Left lung (tissue), 14 donors: ENCODE measurements at places on chromosomes 4 and X. TPM values are rescaled to one million over a fixed set of nuclear protein-coding genes. Genes with fewer than 3 reads are reported as not detected.

- DNase-seq: no peak
- no peak overlapping the region for H3K27ac ChIP-seq
- no peak overlapping the region for H3K4me3 ChIP-seq
- H3K27me3 ChIP-seq: no peaks in the 10 kb centered on the region
- H3K4me1 ChIP-seq: peaks cover 7% of the 10 kb centered on the region
Observed at GRCh38 chr4:52838729-52839586, 23.2 kb upstream of the RASL11B start.

GRCh38 chr4:142334931-142335330, 511.2 kb downstream of the INPP4B start:
- no peak for DNase-seq
- H3K4me3 ChIP-seq: no peak overlapping the region
- H3K27ac ChIP-seq: no peak overlapping the region
- H3K27me3 ChIP-seq: no peaks in the 10 kb centered on the region
- no peaks in the 10 kb centered on the region for H3K36me3 ChIP-seq
- no peaks in the 10 kb centered on the region for H3K4me1 ChIP-seq

DNA sequence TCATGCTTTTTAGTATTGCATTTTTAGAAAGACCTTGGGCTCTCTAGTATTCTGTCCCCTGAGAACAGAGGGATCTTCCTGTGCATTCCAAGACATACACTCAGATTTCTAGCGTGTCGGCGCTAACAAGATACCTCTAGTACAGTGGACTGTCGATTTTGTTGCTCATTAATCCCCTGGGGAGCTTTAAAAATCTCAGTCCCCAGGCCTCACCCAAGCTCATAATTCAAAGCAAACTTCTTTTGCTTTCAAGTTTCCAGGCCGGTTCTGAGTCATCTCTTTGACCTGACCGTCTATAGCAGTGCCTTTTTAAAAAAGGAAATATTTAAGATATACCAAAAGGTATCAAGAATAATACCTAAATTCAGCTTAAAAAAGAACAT, 137.0 kb downstream of the AMMECR1 start:
- no peak overlapping the region for H3K4me3 ChIP-seq
- H3K27ac ChIP-seq: no peak overlapping the region
- H3K4me1 ChIP-seq: no peaks in the 10 kb centered on the region
- no peak for DNase-seq
- H3K27me3 ChIP-seq: no peaks in the 10 kb centered on the region
- H3K36me3 ChIP-seq: no peaks in the 10 kb centered on the region

- H3K4me3 ChIP-seq: no peak overlapping the region
- DNase-seq: no peak
- no peaks in the 10 kb centered on the region for H3K4me1 ChIP-seq
- no peaks in the 10 kb centered on the region for H3K27me3 ChIP-seq
Observed at GRCh38 chr4:130147641-130148040, 1051.7 kb downstream of the C4orf33 start.

DNA sequence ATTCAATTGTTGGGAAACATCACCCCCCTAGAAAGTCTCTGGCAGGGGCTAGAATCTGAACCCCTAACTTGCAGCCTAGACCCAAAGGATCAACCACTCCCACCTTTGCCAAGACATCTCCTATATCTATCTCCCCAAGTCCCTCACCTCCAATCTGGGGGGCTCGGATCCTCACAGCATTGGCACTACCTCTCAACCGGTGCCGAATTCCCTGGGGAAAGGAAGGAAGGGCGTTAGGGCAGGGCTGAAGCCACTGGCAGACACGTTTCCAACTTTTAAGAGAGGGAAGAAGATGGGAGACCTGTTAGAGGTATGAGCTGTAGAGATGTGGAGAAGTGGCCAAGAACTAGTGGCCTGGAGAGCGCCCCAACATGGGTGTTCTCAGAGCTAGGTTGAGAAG, 2.7 kb downstream of the TIMM17B start:
- H3K27ac ChIP-seq: no peak overlapping the region
- no peak for DNase-seq
- no peaks in the 10 kb centered on the region for H3K4me1 ChIP-seq
- H3K36me3 ChIP-seq: no peaks in the 10 kb centered on the region

DNA sequence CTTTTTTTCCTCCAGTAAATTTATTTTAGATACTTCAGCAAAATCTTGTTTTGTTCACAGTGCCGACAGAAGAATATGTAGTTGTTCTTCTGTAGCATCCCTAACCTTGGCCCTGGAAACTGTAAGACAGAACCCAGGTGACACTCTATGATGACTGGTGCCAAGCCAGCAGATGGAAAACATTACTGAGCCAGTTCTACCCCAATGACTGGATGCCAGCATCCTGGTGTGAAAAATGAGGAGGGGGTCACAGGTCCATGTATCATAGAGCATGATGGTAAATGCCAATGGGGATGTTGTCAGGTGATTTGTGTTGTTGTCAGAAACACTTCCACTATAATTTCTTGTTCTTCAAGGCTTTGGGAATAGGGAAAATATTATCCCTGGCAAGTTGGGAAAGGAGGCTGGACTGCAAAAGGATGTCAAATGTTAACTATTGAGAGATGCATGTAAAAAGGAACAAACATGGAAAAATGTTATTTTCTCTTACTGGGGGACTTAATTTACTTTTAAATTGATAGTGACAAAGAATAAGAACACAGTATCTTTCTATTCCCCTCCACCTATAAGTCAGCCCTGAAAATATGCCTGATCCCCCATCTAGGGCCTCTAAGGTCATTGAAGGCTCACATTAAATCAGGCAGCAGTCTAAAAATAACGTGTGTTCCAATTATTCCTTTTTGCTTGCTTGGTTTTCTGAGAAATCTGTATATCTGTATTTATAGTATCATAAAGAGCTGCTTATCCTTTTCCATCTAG, 159.8 kb downstream of the RASL11B start:
- H3K36me3 ChIP-seq: no peaks in the 10 kb centered on the region
- H3K4me3 ChIP-seq: no peak overlapping the region
- no peaks in the 10 kb centered on the region for H3K27me3 ChIP-seq
- DNase-seq: no peak

DNA sequence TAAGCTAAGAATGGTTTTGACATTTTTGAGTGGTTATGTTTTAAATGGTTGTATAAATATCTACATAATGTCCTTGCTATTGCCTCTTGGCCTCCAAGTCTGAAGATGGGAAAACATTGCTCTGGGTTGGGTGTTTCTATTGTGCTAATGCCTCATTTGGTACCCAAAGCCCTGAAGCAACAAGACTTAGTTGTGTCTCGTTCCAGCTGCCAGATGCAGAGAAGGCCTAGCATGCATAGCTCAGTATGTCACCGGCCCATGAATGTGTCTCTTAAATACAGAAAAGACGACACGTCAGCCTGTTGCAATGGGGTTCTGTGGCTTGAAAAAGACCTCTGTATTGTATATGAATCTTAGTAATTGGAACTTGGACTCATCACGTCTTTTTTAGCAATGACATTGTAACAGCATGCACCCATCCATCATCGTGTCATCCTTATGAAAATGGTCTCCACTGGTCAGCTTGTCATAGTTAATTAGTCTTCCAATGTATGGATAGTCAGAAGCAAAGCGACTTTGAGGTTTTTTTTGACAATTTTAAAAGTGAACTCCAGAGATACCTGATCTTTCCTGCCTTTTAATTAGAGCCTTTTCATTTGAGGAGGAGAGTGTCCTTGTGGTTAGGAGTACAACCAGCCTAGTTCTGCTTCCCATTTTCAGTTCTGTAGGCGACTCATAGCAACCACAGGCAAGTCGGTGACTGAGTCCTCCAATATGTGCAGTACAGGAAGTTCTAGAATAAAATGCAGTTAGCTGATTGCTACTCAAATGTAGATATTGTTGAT, 126.4 kb upstream of the GATB start:
- H3K36me3 ChIP-seq: no peaks in the 10 kb centered on the region
- H3K4me1 ChIP-seq: no peaks in the 10 kb centered on the region
- no peak overlapping the region for H3K4me3 ChIP-seq
- H3K27me3 ChIP-seq: no peaks in the 10 kb centered on the region

DNA sequence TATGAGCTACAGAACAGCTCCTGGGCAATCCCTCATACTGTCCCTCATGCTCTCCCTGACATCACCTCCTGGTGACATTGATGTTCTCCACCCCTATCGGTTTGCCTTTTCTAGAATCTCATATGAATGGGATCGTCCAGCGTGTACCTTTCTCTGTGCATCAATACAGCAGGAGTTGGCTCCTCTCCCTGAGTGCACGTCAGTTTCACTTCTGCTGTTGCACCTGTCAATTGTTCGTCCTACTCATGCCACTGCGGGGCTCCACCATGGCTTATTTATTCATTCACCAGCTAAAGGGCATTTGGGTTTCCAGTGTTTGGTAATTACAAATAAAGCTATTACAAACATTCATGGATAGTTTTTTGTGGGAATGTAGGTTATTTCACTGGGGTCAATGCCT, 269.1 kb upstream of the ZFP42 start:
- no peak for DNase-seq
- no peak overlapping the region for H3K4me3 ChIP-seq
- H3K27ac ChIP-seq: no peak overlapping the region

DNA sequence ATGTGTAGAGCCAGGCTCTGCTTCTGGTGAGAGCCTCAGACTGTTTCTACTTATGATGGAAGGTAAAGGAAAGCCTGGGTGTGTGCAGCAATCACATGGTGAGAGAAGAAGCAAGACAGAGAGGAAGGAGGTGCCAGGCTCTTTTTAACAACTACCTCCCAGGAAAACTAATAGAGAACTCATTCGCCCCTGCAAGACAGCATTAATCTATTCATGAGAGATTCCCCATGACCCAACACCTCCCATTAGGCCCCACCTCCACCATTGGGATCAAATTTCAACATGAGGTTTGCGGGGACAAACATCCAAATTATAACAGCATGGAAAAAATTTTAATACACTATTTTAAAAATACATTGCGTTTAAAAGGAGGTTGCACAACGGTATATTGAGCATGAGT, 24.7 kb upstream of the GRIA3 start:
- no peak overlapping the region for H3K27ac ChIP-seq
- H3K36me3 ChIP-seq: no peaks in the 10 kb centered on the region
- no peaks in the 10 kb centered on the region for H3K27me3 ChIP-seq
- DNase-seq: no peak
- H3K4me1 ChIP-seq: no peaks in the 10 kb centered on the region
- no peak overlapping the region for H3K4me3 ChIP-seq

DNA sequence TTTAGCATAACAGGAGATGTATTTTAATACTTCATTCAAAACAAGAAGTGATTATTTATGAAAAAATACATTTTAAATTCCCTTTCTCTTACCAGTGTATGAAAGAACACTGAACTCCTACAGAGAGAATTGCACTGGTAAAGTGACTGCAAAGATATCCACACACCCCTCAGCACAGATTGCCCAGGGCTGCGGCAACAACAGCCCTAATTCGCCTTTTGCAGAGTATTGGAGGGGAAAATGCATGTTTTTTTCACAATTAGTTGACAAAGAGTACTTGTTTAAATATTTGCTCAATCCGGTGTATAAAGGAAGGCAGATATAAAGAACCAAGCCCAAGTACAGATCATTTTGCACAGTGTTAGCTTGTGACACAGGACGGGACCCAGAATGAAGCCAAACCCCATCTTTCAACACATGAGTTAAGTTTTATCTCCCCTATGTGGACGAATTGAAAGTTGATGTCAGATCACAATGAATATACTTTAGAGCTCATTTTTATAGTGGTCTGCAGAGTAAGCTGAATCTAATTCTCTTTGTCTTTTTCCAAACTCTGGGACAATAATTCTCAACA, 551.4 kb upstream of the IGFBP7 start:
- H3K27ac ChIP-seq: no peak overlapping the region
- no peaks in the 10 kb centered on the region for H3K36me3 ChIP-seq
- DNase-seq: no peak

- DNase-seq: peak; percentile 28
- no peak overlapping the region for H3K4me3 ChIP-seq
- no peak overlapping the region for H3K27ac ChIP-seq
- no peaks in the 10 kb centered on the region for H3K4me1 ChIP-seq
- no peaks in the 10 kb centered on the region for H3K27me3 ChIP-seq
Observed at GRCh38 chr4:8513931-8514330, 66.3 kb upstream of the GPR78 start.

LAMTOR3 gene
- 41.9 TPM for total RNA-seq

SPANXC gene
- not detected for total RNA-seq

GPR82 gene
- total RNA-seq: 0.17 TPM

SSX2B gene
- total RNA-seq: not detected
